ENCODE measurements at places on chromosomes 1 and 21.

DNA sequence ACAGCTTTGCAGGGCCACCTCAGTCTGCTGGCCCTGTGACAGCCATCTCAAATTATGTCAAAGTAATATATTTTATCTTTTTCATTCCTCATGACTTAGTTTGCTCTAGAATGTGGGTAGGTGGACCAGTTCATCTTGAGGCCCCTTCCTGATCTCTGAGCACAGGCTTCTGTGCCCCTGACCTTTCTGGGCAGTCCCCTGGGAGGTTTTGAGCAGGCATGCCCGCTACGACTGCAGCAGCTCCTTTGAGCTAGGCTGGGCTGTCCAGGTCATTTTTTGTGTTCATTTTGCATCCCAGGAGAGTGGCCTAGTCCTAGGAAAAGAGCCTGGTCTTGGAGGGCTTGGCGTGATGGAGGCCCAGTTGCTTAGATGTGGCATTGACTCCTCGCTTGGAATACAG lies 42.7 kb downstream of the EIF2D start:
- DNase-seq, result no peak

DNA sequence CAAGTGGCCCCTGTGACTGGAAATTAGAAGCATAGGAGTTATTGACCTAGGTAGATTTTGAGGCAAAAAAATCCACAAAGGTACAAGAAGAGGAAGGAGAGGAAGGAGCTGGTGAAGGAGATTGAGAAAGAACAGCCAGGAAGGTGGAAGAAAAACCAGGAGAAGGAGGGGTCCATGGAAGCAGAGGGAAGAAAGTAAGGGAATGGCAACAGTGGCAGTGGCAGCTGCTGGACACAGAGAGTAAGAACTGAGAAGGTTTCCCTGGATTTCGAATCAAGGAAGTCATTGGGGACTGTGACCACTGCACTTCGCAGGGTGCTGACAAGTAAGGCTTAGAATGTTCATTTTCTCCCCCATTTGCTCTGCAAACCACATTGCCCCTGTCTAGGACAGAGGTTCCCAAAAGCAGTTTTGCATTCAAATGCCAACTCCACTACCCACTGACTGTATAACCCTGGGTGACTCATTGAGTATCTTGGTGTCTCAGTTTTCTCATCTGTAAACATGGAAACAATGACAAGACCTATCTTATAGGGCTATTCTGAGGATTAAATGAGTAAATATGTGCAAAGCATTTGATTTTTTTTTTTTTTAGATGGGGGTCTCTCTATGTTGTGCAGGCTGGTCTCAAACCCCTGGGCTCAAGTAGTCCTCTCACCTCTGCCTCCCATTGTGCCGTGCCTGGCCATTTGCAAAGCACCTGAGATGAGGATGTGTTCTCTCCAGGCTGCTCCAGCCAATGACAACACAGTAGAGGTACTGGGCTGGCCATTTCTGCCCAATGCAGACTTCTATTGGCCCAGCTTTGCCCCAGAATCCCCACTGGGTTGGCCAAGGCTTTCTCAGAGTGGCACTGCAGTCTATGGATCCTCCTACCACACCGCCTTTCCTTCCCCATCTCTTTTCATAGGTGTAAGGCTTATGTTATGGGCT lies 9.3 kb upstream of the CAPN2 start:
- no peak for DNase-seq

- no peak for DNase-seq
Observed at GRCh38 chr1:109623601-109624161, 4.0 kb downstream of the AMPD2 start.

GRCh38 chr1:197799271-197799670 lies 24.0 kb upstream of the DENND1B start:
- DNase-seq, result peak; percentile 25

DNA sequence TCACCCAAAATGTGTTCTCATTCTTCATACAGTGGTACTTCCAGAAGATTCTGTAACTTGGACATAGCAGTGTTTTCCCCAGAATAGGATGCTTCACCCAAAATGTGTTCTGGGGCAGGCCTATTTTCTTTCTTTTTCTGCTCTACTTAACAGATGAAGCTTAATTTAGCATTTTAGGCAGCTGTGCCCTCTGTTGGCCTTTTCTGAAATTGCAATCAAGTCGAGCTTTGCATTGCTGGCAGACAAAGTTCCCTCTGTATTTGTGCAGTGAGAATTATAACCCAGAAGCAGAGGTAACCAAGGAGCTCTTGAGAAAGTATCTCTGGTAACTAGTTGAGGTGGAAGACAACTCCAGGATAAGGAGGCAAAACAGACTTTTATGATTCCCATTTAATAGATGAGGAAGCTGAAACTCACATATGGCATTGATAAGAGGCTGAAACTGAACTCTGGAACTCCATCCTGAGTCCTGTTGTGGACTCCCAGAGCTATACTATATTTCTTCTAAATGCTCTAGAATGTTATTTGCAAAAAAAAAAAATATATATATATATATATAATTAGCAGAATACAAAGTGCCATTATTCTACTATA lies 50.3 kb upstream of the L1TD1 start:
- no peak for DNase-seq

GRCh38 chr1:6612641-6613360 lies 730 bp upstream of the PHF13 start:
- DNase-seq, result no peak

DNA sequence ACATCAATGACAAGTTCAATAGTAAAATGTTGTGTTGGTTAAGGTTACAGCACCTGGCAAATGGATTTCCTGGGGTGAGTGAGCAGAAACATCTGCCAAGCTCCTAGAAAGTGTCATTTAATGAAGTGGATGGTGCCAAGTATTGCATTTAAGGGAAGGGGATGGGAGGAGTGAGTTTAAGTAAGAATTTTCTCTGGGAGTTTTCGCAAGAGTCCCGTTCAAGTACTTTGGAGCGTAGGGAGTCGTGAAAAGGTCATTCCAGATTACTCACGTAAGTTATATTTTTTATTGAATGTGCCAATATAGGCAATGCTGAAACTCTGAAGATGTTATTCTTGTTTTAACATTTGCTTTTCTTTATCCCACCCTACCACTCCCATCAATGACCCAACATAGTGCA lies 117.4 kb upstream of the RAB3GAP2 start:
- no peak for DNase-seq

DNA sequence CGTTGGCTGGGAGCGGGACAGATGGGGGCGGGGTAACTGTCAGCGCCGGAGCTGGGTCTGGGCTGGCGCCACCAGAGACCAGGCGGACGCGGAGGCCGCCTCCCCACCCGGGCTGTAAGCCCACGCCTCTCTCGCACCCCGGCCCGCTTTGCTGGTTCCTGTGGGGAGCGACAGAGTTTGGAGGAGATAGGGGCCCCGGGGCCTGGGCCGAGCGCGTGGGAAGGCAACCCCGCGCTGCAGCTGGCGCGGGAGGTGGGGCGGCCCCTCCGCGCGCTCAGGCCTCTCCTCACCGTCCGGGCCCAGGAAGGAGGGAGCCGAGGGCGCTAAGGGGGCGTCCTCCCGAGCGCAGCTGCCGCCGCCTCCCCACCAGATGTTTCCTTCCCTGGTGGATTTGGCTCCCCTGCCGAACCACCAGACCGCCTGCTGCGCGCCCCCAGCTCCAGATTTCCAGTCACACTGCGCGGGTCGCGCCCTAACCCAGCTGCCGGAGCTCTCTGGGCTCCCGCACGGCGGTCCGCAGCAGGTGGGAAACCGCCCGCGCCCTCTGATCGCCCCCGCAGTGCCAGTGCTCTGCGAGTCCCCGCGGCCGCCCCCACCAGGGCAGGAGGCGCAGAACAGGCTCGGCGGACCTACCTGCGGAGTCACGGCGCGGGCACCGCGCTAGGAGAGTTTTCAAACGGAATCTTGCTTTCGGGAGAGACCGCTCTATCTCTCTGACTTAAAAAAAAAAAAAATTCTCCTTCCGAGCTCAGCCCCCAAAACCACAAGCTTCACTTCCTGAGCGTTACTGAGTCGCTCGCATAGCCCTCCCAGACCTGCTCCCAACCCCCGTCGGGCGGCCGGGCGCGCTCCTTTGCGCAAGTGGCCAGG lies 1.1 kb downstream of the GFI1 start:
- no peak for DNase-seq

- DNase-seq, result no peak
Observed at GRCh38 chr1:22884806-22885530, 87.7 kb downstream of the LACTBL1 start.

- DNase-seq, result no peak
Observed at GRCh38 chr1:2528966-2529783, 888 bp downstream of the HES5 start.

- no peak for DNase-seq
Observed at GRCh38 chr21:16841975-16842695, 670.7 kb upstream of the CXADR start.

DNA sequence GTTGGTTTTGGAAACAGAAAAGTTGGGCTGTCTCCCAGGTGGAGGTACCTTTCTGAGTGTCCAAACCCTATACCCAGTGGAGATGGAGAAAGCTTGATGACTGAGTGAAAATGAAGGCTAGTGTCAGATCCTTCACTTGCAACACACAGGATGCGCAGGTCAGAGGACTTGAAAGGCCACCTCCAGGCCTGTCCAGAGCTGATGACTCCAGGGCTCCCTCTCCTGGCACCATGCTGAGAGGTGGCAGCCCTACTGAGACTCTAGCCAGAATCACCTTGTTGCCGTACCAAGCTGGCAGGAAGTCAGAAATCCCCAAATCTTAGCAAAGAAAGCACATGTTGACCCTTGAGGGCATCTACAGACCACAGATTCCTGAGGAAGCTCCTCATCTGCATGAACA lies 16.4 kb downstream of the KNCN start:
- no peak for DNase-seq

DNA sequence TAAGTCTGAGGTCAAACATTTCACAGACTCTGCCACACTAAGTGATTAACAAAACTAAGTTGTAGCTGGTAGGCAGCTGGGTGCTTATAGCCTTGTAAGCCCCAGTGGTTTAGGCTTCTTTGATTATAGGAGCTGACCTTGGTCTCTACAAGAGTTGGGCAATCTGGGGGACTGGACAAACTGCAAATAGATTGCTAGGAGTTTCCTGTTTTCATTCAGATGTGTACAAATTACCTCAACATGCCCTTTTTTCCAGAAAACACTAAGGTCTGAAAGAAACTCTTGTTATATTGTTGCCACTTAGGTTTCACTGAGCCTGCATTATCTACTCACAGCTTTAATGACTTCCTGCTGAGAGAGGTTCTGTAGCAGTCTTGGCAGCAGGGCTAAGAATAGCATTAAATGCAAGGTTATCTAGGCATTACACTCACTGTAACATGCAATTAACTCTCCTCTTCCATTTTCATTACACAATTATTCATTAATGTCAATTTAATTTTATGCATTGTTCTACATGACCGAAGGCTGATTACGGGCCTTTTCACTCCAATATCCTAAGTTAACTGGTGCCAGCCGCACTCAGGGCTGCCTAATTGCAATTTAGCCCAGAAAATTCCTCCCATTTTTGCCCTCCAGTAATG lies 314.0 kb downstream of the LMO4 start:
- DNase-seq, result peak; percentile 88

GRCh38 chr1:236734141-236734765 lies 48.0 kb downstream of the ACTN2 start:
- DNase-seq, result no peak

GRCh38 chr21:38533887-38534286 lies 35.6 kb upstream of the ERG start:
- no peak for DNase-seq

DNA sequence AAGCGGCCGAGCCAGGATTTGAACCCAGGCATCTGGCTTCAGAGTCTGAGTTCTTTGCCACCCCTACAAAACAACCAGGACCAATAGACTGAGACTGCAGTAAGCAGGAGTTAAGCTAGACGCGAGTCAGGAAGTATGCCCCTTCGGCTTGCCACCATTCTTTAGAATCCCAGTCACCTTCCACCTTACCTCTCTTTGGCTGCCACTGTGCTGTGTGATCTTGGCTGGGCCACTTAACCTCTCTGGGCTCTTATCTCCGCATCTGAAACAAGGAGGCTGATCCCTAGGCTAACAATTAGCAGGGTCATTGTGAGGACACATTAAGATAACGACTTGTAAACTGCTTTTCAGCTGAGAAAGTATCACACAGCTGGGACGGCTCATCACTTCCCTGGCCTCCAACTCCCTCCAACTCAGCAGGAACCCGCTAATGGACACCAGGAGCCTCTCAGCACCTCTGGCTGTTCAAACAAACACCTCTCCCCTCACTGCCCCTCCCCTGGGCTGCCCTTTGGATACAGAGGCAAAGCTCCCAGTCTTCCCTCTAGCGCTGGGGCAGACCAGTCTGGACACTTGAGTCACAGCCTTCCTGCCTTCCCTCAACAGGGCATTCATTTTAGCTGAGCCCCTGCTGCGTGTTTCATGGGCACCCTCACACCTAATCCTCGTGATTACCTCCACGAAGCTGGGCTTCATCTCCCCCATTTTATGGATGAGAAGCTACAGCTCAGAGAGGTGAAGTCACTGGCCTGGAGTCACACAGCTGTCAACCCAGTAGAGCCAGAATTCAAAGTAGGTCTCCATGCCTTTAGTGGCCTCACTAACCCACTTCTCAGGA lies 83.2 kb downstream of the CAMK2N1 start:
- no peak for DNase-seq

GRCh38 chr1:181097242-181097641 lies 8.7 kb downstream of the IER5 start:
- DNase-seq, result no peak

DNA sequence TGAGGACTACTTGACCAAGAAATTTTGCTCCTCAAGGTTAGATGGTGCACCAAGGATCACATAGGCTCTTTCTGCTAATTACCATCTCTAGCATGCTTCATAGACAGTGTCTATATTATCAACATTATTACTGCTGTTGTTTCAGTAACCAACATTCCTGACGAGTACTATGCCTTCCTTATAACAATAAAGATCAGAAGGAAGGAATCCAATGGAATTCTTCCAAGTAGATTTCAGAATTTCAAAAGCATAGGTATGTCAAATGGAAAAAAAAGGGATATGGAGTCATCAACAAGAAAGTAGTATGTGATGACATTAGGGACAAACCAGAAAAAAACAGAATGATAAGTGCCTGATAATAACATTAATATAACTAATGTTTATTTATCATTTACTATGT lies 39.6 kb upstream of the LPGAT1 start:
- DNase-seq, result no peak

DNA sequence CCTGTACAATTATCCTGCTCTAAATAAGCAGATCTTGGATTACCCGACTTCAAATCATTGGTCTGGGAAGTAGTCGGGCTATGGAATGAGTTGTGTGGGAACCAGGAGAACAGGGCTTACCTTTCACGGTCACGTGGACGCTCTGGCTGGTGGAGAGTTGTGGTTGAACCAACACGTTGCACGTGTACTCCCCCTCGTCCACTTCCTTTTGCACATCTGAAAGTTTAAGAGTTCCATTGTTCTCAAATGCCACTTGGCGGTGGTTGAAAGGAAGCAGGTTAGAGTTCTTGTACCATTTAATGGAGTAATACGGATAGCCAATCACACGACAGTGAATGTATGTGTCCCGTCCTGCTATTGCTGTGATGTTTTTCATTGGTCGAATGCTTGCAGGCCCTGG lies 470.7 kb downstream of the PCP4 start:
- DNase-seq, result no peak

- no peak for DNase-seq
Observed at GRCh38 chr1:212228591-212229119, 56.6 kb upstream of the PPP2R5A start.

- no peak for DNase-seq
Observed at GRCh38 chr1:180198196-180198595, 31.9 kb upstream of the LHX4 start.

- DNase-seq, result peak; percentile 49
Observed at GRCh38 chr1:25676488-25676887, 59.9 kb downstream of the MAN1C1 start.

GRCh38 chr1:160534823-160535605 lies 12.0 kb upstream of the SLAMF6 start:
- no peak for DNase-seq

- DNase-seq, result no peak
Observed at GRCh38 chr21:33314111-33314510, 10.7 kb upstream of the IFNAR1 start.

- DNase-seq, result no peak
Observed at GRCh38 chr1:17209430-17209829, 4.5 kb downstream of the PADI1 start.
